RWPE2 (cell line): ENCODE measurements at places on chromosomes 12 and 14.

DNA sequence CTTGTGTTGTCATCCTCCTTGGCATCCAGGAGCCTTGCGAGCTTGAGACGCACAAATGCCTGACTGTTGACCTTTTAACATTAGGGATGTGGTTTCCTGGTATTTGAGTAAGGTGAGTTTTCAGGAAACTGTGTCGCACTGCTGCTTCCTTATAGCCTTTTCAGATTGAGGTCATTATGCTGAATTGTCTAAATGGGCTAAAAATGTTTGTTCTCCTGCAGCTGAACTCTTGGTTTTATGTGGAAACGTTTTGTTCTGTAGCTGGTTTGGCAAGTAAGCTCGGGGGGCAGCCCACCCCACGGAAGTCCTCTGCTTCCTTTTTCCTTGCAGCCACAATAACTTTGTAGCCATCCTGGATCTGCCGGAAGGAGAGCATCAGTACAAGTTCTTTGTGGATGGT lies 5.7 kb downstream of the PRKAB1 start:
- no peak for DNase-seq

DNA sequence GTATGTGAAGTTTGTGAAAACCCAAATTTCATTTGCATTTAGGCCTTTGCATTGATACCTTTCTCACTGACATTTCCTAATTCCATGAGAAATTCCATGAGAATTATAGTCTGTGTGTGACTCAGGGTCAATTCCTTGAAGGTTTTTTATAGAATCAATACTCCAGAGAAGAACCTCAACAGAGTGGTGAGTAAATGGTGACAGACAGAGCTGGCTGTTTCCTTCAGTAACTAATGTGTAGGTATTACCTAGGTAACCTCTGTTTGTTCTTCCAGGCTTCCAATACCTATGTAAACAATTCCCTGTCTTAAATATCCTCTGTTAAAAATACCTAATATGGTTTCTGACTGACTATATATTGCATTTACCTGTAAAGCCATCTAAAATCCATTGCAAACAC lies 117.0 kb downstream of the TTC8 start:
- DNase-seq: no peak

- DNase-seq: no peak
Observed at GRCh38 chr14:92658684-92659083, 89.7 kb downstream of the LGMN start.

DNA sequence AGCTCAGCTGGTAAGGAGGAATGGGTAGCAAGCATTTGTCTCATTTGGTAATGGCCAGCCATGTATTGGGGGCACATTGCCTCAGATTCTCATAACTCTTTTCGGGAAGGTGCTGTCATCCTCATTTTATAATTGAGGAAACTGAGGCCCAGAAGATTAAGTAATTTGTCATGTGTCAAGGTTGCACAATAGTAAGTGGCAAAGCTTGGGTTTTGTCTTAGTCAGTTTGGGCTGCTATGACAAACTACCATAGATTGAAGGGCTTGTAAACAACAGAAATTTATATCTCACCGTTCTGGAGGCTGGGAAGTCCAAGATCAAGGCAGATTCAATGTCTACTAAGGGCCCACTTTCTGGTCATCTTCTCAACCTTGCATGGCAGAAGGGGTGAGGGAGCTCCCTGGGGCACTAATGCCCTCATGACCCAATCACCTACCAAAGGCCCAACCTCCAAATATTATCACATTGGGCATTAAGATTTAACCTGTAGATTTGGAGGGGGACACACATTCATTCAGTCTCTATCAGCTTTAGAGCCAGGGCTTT lies 99.6 kb downstream of the SRGAP1 start:
- DNase-seq: no peak

- DNase-seq: no peak
Observed at GRCh38 chr12:41521872-41522379, 333.8 kb downstream of the PDZRN4 start.

- DNase-seq: no peak
Observed at GRCh38 chr12:5792343-5792742, 152.7 kb downstream of the ANO2 start.

- DNase-seq: no peak
Observed at GRCh38 chr14:62626416-62626815, 418.8 kb downstream of the KCNH5 start.

DNA sequence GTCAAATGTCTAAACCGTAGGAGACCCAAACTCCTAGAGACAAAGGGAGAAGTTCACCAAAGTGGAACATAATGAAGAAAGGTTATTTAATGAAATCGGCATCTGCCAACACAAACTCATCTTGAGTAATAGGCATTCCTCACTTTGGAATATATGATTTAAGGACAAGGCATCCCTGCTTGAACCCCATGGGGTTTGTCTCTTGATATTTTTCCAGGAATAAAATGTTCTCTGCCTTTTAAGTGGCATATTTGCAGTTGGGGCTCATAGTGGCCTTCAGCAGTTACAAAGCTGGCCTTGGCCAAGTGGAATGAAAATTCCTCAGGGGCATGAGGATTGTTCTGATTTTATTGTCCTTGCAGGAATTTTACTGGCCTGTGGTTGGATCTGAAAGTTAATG lies 7.1 kb downstream of the POP5 start:
- no peak for DNase-seq

DNA sequence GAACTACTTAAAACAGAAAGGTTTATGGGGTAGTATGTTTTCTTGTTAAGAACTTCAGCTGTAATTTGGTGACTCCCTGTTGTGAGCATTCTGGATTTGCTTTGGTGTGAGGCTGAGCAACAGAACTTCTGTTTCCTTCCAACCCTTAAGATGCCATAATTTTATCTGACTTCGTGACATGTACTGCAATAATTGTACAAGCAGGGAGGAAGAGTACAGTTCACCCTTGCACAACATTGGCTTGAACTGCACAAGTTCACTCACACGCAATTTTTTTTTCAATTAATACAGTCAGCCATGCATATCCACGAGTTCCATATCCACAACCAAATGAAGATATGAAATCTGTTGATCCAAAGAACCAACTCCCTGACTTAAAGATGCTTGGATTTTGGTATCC lies 42.9 kb upstream of the ANKS1B start:
- no peak for DNase-seq

GRCh38 chr14:42921901-42922300 lies 1315.2 kb downstream of the LRFN5 start:
- no peak for DNase-seq

DNA sequence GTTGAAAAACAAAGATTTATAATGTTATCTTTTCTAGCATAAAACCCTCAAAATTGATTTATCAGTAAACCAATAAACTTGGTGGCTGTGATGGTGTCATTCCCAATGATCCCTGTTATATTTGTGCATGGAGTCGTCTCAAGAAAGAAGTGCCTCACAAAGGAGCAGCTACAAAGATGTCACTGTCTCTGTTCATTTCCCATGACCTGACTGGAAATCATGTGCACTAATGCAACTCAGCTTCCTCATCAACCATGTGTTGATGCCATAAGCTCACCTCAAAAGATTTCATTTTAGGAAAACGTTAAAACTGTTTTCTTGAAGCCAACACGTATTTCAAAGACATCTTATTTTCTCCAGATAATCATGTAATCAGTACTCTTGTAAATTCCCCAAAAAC lies 28.8 kb downstream of the CLEC1A start:
- DNase-seq: no peak

DNA sequence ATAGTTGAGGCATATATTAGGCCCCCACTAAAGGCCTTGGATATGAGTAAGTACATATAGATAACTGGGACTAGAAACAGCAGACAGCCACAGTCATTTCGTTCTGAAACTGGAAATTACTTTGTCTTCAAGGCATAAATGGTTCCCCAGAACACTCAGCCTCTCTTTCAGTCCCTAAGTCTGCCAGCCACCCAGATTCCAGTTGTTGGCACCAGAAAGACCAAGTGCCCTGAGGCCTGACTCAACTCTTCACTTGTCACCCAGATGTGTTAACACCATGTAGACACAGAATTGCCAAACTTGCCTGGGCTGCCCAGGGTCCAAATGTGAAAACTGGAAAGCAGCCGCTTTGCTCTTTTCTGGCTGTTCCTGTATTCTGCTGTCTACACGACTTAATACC lies 3.0 kb upstream of the LGALS3 start:
- no peak for DNase-seq

- peak; percentile 68 for DNase-seq
Observed at GRCh38 chr12:103801709-103802585, 39.1 kb downstream of the NT5DC3 start.
